ENCODE measurements at places on chromosomes 4 and X.

- DNase-seq: no peak
These were observed 33.9 kb downstream of the ANAPC4 start for GRCh38 chr4:25410820-25411529.

- no peak for DNase-seq
These were observed 634 bp upstream of the PLXNB3 start for GRCh38 chrX:153763298-153763932.

DNA sequence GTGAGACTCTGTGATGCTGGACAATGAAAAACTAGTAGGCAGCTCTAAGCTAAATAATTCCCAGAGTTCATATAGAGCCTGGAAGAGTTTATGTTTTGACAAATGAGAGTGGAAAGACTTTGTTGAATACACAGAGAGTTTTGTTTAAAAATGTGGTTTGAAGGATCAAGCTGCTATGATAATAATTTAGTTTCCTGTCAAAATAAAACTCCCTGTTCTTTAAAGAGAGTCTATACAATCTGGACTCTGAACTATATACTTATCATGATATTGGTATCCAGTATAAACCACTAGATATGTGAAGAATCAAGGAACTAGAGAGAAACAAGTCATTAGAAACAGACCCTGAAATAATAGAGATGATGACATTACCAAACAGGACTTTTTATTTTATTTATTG, 158.6 kb downstream of the C4orf33 start:
- DNase-seq: no peak

DNA sequence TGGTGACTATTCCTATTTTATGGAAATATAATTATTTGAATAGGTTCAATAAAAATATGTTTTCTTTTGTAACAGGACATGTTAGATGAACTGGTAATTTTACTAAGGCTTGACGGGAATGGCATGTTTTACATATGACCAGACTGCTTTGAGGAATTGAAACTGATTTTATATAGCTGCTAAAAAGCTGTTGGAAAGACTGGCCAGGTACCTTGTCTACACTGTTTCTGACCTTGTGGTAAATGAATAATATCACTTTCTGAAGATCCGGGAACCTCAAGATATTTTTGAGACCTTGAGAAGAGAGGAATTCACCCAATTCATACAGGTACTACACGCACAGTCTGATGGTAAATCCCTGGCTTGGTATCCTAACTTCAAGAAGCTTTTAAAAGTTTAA, 42.1 kb upstream of the USP46 start:
- DNase-seq: no peak

DNA sequence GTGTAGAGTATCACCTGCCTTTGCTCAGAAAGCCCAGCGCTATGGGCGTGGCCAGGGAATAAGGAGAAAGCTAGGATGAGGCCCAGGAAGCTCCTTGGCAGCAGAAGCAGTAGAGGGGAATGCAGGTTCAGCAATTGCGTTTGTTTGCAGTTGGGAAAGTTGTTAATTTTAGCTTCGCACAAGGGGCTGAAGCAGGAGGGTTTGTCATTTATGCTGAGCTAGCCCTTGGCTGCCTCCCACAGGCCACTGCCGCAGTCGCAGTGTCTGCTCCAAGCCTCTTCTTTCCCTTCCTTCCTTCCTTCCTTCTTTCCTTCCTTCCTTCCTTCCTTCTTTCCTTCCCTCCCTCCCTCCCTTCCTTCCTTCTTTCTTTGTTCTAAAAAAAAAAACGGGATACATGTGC, 21.5 kb downstream of the FRMPD3 start:
- no peak for DNase-seq

- DNase-seq: peak; percentile 78
These were observed 151.5 kb downstream of the CENPC start for GRCh38 chr4:67393699-67394281.
